ENCODE measurements at places on chromosomes 4 and X. TPM values are rescaled to one million over a fixed set of nuclear protein-coding genes. Genes with fewer than 3 reads are reported as not detected.

Gene ARR3
- not detected for total RNA-seq

Gene PFKFB1
- 0.20 TPM for total RNA-seq

Gene ZBTB33
- 13.3 TPM for total RNA-seq

Gene FATE1
- total RNA-seq, result not detected

Gene AMBN
- not detected for total RNA-seq
